ENCODE measurements at places on chromosomes 3 and 15.

DNA sequence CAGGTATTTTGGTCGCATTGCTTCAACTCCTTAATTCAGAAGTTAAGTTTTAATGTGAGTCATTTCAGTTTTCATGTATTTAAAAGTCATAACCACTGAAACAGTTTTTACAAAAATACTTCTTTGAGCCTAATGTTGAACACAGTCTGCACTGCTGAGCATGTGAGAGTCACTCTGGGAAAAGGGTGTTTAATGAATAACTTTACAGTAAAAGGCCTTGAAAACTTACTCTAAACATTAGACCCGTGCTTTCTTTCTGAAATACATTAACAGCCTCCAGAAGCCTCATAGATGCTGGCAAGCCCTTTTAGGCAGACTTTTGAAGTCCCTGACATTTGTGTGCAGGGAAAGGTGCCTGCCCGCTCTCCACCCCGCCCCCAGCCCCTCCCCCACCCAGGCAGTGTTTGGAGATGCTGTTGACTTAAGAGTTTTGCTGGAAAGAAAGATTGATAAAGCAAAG, 68.9 kb upstream of the NR2F2 start:
- no peak for DNase-seq

DNA sequence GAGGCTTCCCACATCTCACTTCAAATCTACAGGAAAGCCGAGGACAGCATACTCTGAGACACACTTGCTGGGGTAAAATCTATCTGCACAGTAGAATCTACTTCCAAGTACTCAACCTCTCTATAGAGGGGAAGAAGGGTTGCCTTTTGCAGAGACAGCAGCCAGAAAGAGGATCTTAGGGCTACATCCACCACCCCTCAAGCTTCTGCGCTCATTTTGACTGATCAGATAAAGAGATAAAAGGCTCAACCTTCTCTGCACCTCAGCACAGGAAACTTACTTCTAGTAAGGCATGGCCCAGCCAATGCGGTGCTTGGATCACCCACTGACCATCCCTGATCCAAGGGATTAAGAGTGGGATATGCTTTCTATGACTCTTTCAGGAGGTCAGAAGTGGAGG, 6.9 kb upstream of the SLC9A9 start:
- no peak for DNase-seq

GRCh38 chr3:114178770-114179368, at the start of gene DRD3:
Gene DRD3, minus strand, starts transcription at chr3:114179052. Its CDS starts 7,060 bp downstream, at chr3:114171992.
- peak; percentile 54 for DNase-seq

GRCh38 chr15:82178061-82178460, 84.5 kb downstream of the EFL1 start:
- DNase-seq = peak; percentile 88

DNA sequence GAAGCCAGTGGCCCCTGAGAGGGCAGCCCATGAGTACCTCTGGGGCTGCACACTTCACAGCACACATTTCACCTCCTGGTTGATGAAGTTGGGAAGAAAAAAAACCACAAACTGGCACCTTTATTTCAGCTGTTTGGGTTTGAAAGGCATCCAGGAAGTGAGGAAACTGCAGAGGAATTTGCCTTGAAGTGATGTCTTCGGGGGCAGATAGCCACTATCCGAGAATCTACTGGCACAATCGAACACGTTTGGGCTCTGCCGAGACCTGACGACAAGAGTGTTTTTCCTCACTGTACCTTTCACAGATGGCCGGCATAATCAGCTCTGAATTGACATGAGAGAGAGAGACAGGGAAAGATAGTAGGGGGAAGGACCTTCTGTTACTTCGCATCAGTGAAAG, 59.7 kb downstream of the LRIG1 start:
- peak; percentile 72 for DNase-seq

GRCh38 chr15:88574655-88575054, 28.2 kb upstream of the DET1 start:
- no peak for DNase-seq

DNA sequence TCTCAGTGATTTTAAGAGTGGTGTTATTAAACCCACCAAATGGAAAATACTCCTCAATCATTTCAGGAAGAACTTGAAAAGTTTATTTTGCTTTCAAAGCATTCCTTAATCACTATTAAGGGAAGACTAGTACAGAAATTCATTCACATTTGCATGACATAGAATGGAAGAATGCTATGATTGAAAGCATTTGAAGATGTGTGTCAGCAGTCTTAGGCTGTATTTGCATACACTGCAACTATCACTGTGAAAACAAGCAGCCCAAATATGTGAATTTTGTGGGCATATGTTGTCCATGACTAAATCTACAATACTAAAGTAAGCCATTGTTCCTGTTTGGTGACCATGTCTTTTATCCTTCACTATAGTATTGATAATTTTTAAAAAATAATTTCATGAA, 95.8 kb downstream of the CNTN3 start:
- DNase-seq = peak; percentile 16

GRCh38 chr15:29094711-29095110, 174.9 kb downstream of the NSMCE3 start:
- no peak for DNase-seq

GRCh38 chr3:11850003-11850402, 3.3 kb upstream of the TAMM41 start:
- no peak for DNase-seq

GRCh38 chr3:120200493-120201235, 84.4 kb downstream of the GPR156 start:
- DNase-seq = no peak

- DNase-seq = no peak
Measured at GRCh38 chr3:49714728-49715550, 4.5 kb downstream of the AMIGO3 start.

- DNase-seq = no peak
Measured at GRCh38 chr3:194142156-194142910, 6.4 kb downstream of the HES1 start.

- DNase-seq = no peak
Measured at GRCh38 chr3:167114619-167115018, 265.5 kb downstream of the ZBBX start.

- DNase-seq = no peak
Measured at GRCh38 chr15:77773903-77774302, 141.2 kb upstream of the LINGO1 start.

DNA sequence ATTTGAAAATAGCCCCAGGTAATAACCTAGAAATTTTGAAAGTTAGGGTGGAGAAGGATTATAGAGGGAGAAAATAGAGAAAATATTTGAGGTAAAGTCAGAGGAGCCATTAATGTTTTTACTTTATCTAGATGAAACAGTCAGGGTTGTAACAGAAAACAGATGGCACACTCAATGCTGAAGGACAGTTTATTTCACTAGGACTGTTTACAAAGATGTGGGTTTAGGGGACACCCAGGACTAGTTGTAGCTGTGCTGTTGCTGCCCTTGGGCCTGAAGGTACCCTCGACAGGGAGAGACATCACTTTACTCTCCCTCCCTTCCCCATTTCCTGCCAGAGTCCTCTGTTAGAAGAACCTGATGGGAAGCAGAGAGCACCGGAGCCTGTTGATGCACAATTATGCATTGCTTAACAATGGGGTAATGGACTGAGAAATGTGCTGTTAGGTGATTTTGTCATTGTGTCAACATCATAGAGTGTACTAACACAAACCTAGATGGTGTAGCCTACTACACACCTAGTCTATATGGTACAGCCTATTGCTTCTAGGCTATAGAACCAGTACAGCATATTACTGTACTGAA, 103.8 kb downstream of the GALK2 start:
- DNase-seq = peak; percentile 28

DNA sequence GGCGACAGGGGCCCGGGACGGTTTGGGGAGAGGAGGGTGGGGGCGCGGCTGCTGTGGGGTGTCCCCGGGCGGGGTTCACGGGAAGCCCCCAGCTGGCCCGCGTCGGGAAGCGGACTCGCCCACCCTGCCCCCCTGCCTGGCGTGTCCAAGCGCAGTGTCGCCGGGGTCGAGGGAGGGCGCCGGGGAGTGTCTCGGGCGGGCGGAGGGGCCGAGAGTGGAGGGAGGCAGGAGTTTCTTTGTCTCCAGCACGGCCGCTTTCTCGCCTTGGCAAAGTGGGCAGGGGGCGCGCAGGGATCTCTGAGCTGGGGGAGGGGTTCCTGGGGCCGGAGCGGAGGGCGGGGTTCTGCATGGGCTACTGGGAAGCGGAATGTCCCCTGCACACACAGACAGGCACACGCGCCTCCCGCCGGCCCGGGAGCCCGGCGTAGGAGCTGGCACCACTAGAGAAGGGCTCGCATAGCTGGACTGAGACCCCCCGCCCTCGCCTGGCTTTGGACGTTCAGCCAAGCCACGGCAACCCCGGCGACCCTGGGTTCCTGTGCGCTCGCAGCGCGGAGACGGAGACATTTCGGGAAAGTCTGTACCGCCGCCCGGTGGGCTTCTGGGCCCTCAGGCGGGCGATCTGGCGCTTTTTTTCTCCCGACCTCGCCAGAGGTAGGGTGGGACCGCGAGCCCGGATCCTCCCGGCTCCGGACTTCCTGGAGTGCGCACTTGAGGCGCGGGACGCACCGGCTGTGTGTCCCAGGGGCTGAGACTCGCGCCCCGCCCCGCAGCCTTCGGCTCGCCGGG, 822 bp downstream of the ST8SIA2 start:
- DNase-seq = no peak

- no peak for DNase-seq
Measured at GRCh38 chr15:79321876-79322275, 11.0 kb downstream of the TMED3 start.

GRCh38 chr15:55630858-55631257, 42.7 kb upstream of the PYGO1 start:
- no peak for DNase-seq

DNA sequence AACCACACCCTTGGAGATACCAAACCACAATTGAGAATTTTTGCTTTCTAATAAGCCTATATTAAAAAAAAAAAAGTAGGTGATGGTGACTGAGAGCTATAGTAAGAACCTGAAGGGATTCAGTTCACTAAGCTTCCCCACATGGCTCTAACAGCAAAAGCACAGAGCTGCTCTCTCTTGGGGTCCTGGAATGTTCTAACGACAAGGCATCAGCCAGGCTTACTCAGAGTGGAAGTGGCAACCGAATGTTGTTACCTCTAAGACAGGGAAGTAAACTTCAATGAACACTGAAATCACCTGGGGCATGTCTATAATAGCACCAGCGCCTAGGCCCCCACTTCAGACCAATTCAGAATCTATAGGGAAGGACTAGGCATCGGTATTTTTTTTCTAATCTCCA, 397.7 kb downstream of the MAGI1 start:
- no peak for DNase-seq

- DNase-seq = peak; percentile 88
Measured at GRCh38 chr3:13546667-13547171, 2.2 kb upstream of the FBLN2 start.

- no peak for DNase-seq
Measured at GRCh38 chr15:63172851-63173451, 15.7 kb upstream of the RPS27L start.

GRCh38 chr3:30475038-30475808, 131.2 kb upstream of the TGFBR2 start:
- DNase-seq = no peak

- DNase-seq = peak; percentile 78
Measured at GRCh38 chr15:55649058-55649423, 60.9 kb upstream of the PYGO1 start.

- DNase-seq = no peak
Measured at GRCh38 chr15:78533331-78533730, 6.9 kb upstream of the PSMA4 start.

GRCh38 chr15:38017721-38018120, 83.3 kb downstream of the TMCO5A start:
- no peak for DNase-seq

DNA sequence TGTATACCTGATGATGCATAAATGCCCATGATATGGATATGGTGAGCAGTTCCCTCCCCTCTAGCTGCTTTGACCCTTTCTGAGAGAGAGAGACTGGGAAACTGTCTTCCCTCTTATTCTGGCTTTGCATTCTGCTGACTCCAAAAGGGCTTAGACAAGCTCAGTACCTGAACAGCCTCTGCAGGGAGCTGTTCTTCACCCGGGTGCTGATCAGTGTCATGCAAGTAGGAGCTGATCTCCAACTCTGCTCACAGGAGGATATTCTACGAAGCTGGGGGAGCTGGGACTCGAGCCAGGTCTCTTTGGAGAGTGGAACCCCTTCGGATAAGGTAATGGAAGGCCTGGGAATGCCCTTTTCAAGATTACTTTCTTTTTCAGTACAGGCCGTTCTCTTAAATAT, 237.1 kb downstream of the RYR3 start:
- DNase-seq = peak; percentile 54

- DNase-seq = no peak
Measured at GRCh38 chr3:11610700-11611275, 32.9 kb downstream of the VGLL4 start.

DNA sequence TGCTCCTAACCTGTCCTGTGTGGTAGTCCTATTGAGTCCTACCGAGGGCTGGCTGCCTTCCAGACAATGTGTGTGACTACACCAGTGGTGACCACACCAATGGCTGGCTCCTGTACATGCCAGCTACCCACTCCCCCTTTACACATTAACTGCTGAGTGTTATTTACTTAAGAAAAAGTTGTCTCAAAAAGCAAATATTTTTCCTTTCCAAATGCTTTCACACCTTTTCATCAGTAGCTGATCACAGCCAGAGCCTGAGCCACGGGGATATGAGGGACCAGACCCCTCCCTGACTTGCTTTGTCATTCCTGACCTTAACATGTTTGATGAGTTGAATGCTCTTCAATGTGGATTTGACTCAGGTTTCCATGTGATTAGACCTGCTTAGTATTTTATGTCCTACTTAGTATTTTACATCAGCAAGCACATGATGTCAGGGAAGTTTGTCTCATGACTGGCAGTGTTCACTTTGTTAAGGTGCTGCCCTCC, 29.6 kb upstream of the GREM1 start:
- DNase-seq = peak; percentile 69

DNA sequence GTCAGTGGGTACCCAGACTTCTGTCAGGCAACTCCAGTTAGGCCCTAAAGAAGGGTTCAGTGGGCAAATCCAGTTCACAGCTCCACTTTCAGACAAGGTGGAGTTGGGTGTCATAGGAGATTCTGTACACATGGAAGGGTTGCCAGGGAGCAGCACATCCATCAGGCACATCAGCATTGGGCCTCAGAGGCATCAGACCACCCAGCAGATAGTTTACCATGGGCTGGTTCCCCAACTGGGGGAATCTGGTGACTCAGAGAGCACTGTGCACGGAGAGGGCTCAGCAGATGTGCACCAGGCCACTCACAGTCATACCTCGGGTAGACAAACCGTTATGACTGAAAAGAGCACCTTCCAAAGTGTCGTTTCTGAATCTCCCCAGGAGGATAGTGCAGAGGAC, 27.2 kb downstream of the SYNM start:
- no peak for DNase-seq

DNA sequence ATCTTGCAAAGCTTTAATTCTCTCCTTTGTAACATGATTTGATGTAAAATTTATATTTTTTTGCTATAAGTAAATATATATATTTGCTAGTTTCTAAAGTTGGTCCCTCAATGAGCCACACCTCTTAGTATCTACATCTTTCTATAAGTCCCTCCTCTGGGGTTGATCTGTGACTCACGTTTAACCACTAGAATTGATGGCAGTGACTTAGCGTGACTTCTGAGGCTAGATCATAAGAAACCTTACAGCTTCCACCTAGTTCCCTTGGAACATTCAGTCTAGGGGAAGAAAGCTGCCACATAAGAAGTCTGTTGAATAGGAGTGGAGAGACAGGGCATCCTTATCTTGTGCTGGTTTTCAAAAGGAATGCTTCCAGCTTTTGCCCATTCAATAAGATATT, 56.6 kb upstream of the TNIK start:
- no peak for DNase-seq

- DNase-seq = no peak
Measured at GRCh38 chr3:43418601-43419272, 132.4 kb downstream of the SNRK start.

- DNase-seq = no peak
Measured at GRCh38 chr15:34652726-34653033, 69.2 kb upstream of the GOLGA8B start.

All from EH (cell line).